Nucleus accumbens (tissue), 56 donors: ENCODE measurements at places on chromosomes 6 and 20.

DNA sequence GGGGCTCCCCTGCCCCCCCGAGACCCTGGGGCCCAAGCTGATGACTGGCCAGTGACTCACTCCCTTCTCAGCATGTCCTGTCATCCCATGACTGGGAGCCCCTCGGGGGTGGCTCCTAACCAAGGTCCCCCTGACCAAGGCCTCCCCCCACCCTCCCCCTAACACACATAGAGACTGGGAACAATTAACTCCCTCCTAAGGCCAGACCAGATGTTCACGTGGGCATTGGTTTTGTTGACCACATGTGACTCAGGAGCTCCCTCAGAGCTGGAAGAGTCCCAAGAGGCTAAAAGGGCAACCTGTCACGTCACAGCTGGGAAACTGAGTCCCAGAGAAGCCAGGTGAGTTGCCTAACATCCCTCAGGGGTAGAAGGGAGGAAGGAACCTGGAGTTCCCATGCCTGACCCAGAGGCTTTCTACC is 10.6 kb upstream of the CCN5 start:
- no peak for DNase-seq

- no peak for DNase-seq
These were observed 109.6 kb downstream of the KIF6 start for GRCh38 chr6:39615622-39616021.

DNA sequence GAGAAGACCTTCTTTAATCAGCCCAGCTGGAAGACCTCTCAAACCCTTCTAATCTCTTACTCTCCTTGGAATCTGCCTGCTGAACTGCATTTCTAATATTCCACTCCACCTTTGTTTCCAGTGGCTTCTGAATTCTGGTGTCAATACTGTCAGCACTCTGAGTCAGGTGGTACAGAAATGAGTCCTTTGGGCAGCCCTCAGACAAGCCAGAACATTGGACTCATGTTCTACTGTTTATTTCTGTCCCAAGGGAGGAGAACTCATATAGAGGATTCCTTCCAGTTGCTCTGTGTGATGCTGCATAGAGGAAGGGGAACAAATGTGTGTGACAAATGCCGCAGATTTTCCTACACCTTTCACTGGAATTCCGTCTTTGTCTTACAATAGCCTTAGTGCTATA is 114.8 kb downstream of the PHF3 start:
- DNase-seq = no peak

DNA sequence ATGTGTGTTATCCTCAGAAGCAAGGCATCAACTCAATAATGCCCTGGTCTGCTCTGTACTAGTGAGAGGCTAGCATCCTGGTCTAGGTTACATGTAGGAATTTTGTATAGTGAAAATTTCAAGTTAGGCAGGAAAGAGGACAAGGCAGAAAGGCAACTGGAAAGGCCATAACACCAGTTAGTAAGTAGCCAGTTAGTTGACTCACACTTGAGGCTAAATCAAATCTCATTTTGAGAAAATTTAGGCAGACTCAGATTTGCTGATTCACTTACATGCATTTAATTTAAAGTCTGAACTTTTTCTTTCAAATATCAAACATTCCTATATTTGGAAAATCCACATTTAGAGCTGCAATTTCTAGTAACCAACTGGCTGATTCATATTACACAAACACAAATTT is 184.5 kb upstream of the TCF21 start:
- no peak for DNase-seq

DNA sequence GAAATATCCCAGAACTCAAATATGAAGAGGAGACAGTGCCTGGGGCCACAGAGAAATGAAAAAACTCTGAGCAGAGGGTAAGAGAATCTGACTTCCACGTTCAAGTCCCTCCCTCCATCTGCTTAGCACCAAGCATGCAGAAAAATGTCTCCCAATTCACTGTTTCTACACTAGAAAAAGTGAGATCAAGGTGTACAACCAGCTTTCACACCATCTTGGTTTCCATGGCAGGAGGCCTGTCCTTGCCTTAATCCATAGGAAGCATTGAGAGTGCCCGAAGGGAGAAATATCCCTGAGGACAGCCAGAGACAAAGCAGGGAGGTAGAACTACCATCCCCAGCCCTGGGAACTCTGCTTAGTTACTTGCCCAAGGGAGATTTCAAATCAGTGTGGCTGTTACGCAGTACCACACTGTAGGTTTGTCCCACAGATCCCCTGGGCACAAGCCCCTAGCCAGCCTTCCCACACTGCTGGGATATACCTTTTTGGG is 82.9 kb downstream of the SCML4 start:
- no peak for DNase-seq

DNA sequence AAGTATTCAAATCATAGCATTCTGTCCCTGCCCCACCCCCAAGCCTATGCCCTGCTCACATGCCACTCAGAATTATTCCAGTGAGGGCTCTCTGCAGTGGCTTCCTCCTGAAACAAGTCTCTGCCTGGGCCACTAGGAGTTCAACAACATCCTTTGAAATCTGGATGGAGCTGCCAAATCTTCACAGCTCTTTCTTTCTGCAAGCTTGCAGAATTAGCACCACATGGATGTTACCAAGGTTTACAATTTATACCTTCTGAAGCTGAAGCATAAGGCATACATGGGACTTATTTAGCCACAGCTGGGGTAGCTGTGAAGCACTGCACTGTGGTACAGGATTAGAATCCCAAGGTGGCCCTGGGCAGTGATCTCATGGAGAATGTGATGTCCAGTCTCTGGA is 577.5 kb downstream of the CD109 start:
- no peak for DNase-seq

DNA sequence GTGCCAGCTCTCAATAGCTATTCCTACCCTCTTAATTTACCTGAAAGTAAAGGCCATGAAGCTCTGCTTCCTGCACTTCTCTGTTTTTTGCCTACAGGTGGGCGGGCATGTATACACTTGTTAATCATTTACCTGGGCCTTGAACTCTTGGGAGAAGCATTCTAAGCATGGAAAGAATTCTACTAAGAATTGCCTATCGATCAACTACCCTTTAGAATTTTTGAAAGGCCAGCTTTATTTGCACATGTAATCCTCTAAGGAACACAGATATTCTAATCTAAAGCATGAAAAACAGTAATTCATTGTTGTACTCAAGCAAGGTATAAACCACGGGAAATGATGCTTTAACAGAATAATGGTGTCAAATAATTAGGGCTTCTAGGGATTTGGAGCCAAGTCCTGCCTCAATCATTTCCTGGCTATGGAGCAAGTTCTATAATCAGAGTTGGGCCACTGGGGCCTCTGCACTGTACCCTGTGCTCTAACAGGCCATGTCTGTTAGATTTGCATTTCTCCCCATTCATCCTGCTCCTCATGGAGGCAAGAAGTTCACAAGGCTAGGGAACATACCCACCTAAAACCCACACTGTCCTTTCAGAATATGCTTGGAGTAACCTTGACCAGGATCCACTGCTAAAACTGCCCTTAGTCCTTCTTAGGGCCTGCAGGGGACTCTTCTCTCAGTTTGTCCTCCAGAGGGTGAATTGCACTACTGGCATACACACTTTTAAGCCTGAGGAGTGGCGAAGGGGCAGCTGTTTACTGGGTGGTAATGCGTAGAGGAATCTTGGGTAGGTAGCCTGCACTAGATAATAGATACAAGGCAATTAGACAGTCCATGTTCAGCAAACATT is 276.4 kb upstream of the JAG1 start:
- DNase-seq = no peak

GRCh38 chr6:65253041-65253440 is 454.0 kb downstream of the EYS start:
- no peak for DNase-seq

GRCh38 chr6:170223718-170224693 is 66.9 kb downstream of the DLL1 start:
- DNase-seq = no peak

- no peak for DNase-seq
These were observed 150.2 kb downstream of the IMPG1 start for GRCh38 chr6:75922226-75922625.

DNA sequence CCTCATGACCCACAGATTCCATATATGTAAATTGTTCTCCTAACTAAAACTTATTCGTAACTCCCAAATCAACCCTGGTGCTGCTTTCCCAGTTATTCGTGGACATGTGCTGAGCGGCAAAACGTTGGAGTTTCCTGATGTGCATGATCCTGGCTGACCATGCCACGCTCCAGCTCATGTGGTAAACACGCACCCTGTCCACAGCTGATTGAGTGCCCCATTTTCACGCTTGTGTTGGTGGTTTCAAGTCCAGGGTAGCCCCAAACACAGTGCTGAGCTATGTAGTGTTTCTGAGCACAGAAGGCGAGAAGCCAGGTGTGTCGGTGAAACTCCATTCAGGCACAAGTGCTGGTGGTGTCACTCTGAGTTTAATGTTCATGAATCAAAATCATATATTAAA is 19.1 kb upstream of the FOXC1 start:
- DNase-seq = no peak

DNA sequence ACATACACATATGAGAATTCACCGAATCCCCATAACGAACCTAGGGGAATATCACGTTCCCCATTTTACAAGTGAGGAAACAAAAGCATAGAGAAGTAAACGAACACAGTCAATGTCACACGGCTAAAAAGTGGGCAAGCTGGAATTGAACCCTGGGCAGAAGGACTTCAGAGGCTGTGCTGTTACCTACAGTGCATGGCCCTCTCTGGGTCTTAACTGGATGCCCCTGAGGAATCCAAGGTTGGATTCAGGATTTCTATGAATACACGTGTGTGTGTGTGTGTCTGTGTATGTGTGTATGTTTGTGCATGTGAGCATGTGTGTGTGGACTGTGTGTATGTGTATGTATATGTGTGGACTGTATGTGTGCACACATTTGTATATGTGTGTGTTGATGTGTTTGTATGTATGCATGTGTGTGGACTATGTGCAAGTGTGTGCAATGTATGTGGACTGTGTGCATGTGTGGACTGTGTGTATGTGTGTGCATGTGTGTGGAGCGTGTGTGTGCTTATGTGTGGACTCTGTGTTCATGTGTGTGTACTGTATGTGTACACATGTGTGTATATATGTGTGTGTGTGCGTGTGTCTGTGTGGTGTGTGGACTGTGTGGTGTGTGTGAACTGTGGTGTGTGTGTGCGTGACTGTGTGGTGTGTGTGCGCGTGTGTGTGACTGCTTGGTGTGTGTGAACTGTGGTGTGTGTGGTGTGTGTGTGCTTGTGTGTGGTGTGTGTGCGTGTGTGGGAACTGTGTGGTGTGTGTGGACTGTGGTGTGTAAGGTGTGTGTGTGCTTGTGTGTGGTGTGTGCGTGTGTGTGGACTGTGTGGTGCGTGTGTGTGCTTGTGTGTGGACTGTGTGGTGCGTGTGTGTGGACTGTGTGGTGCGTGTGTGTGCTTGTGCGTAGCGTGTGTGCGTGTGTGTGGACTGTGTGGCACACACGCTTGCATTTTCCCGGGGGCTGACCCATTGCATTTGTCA is 49.0 kb downstream of the HNF4A start:
- DNase-seq = no peak

GRCh38 chr6:36130667-36131510 is 576 bp downstream of the MAPK13 start:
- DNase-seq = no peak

- no peak for DNase-seq
These were observed 32.8 kb downstream of the CD40 start for GRCh38 chr20:46150943-46151342.

- no peak for DNase-seq
These were observed 13.9 kb upstream of the CD93 start for GRCh38 chr20:23099791-23100719.

DNA sequence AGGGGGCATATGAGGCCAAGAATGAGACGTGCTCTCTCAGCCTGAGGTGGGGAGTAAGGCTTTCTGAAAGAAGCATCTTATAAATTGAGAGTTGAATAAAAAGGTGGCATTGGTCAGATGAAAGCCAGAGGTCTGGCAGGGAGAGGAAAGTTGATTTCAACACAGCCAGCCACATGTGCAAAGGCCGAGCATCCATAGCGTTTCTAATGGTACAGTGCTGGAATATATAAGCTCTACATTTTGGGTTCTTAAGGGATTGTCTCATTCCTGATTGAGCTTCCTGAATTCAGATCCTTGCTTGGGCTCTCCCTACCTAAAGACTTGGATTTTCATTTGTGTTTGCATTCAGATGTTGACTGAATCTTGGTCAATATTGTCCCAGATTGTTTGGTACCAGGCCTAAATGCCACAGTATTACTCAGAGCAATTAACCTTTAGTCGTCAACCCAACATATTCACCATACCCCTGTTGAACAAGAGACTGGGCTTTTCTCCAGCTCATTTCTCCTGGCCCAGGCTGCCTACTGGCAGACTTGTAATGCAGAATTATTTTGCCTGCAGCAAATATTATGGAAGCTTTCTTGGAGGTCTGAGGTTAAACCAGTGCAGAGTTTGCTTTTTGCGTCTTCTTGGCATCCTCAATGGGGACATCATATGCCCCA is 14.5 kb upstream of the BCAS1 start:
- no peak for DNase-seq
